Ascending aorta (tissue), 2 donors: ENCODE measurements at places on chromosomes 3 and 15. TPM values are rescaled to one million over a fixed set of nuclear protein-coding genes. Genes with fewer than 3 reads are reported as not detected.

IL5RA gene
- total RNA-seq: not detected

KY gene
- 0.43 TPM for total RNA-seq

GABRG3 gene
- total RNA-seq: not detected

C3orf49 gene
- not detected for total RNA-seq

CHRNA7 gene
- total RNA-seq: 2.6 TPM

PAQR5 gene
- 1.1 TPM for total RNA-seq

WDR93 gene
- not detected for total RNA-seq

BOC gene
- 31.3 TPM for total RNA-seq

KCNMB3 gene
- total RNA-seq: 16.5 TPM

GRCh38 chr3:152266221-152266995, 2.3 kb upstream of the MBNL1 start:
- peak; percentile 96 for DNase-seq

- DNase-seq: no peak
Measured at GRCh38 chr3:22585911-22586310, 617.2 kb upstream of the UBE2E2 start.

- no peak for DNase-seq
Measured at GRCh38 chr15:36407647-36408046, 171.8 kb upstream of the CDIN1 start.

GRCh38 chr3:127598841-127599570, 795 bp downstream of the MCM2 start:
- no peak for DNase-seq

GRCh38 chr15:95265419-95265997, 1034.1 kb downstream of the MCTP2 start:
- DNase-seq: no peak

DNA sequence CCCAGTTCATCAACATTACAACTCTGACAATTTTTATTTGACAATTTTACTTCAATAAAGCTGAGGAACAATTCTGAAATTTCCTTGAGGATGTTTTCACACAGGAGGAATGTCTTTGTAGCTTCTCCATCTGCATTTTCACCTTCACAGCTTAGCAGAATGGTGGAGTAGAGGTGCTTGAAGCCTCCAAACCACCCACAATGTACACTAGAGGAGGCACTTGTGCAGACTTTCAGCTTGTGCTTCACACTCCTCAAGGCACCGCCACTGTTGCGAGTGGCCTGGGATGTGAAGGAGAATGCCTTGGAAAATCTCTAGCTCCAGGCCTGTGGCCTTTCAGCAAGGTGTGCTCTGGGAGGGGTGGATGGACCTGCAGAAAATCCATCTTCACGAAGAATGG, 181.9 kb downstream of the EPHB1 start:
- no peak for DNase-seq

- DNase-seq: no peak
Measured at GRCh38 chr15:72770673-72771328, 12.8 kb downstream of the ADPGK start.

DNA sequence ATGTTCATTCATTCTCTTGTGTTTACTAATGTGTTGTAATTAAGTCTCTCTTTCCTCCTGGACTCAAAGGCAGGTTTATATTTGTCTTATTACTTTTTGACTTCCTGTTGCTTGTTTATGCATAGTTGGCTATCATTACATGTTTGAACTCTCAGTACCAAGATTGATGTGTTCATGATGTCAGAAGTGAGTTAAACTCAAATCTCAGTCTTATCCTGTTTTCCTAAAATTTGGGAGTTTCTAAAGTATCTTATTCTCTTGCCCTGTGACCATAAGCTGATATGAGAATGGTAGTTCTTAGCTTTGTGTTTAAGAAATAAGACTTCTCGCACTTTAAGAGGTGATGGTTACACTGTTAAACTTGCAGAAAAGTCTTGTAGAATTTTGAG, 5.2 kb downstream of the GLCE start:
- no peak for DNase-seq

GRCh38 chr15:74129586-74130154, 716 bp upstream of the ISLR2 start:
- DNase-seq: no peak

GRCh38 chr3:158671821-158672214, 630 bp downstream of the LXN start:
- DNase-seq: no peak

- DNase-seq: no peak
Measured at GRCh38 chr3:102905811-102906210, 471.0 kb downstream of the ZPLD1 start.

DNA sequence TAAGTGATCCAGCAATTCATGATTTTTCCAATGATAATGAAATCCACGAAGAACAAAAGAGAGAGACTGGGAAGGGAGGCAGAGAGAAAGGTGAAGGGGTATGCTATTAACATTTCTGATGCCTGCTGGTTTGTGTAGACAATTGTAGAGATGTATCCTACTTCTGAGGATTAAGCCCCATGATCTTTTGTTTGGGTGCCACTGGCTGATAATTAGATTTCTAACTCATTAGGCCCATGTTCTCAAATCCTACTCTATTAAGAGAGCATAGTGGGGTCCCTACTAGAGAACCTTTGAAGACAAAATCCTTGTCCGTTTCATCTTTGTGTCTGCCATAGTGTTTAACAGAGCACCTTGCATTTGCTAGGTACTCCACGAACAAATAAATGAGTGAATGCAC, 2.7 kb upstream of the GNB4 start:
- DNase-seq: no peak

- no peak for DNase-seq
Measured at GRCh38 chr3:73041537-73041936, 19.9 kb upstream of the EBLN2 start.

DNA sequence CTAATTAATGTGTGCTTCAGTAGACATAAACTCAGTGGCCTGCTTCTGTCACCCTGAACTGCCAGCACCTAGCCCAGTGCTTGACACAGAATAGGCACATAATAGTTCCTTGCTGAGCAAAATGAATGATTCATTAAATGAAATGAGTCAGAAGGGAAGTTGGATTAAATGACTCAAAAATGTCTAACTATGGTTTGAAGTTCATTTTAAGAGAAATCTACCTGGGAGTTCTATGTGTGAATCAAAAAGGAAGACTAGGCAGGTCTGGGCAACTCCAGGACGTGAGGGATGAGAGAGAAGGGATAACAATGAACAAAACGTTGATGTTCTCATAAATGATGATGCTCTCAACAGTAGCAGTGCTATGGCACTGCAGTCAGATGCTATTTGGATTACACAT, 175.0 kb downstream of the CFAP20DC start:
- no peak for DNase-seq

DNA sequence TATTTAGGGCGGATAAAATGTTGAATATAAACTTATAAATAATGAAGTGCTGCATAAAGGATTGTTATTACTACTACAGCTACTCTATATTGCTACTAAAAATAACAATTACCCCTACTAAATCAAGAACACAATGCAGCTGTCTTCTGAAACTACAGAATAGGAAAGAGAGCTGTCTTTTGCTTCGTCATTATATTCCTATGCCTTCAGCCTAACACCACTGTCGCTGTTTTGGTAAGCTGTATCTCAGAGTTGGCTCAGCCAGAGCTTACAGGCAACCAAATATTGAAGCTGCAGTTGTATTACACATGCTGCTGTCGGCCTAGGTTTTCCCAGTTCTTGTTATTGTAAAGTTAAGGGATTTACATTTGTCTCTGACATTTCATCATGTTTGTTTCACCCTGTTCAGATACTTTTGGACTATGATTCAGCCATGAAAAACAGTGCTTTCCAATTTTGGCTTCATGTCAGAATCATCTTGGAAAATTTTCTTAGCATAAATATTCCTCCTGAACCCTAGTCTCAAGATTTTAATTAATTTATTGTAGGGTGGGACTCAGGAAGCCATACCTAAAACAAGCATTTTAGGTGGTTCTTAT, 31.3 kb upstream of the LPP start:
- DNase-seq: no peak

- DNase-seq: no peak
Measured at GRCh38 chr3:13500133-13500885, 20.2 kb downstream of the HDAC11 start.

DNA sequence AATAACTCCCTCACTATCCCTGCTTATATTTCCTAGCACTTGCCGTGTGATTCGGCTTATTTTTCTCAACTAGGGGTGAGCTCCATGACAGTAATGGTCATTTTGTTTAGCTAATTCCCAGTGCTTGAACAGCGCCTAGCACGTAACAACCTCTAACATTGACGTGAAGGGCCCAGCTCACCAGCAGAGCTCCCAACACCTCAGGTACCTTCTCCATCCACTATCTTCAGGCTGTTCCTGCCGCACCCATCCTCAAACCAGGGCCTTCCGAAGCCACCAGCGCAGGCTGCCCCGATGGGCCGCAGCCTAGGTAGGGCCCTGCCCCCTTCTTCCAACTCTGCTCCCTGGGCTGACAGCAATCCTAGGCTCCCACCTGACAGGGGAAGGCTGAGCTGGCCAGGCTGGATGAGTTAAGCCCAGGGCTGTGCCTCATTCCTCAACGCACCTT, 751 bp upstream of the RPS17 start:
- DNase-seq: peak; percentile 63

DNA sequence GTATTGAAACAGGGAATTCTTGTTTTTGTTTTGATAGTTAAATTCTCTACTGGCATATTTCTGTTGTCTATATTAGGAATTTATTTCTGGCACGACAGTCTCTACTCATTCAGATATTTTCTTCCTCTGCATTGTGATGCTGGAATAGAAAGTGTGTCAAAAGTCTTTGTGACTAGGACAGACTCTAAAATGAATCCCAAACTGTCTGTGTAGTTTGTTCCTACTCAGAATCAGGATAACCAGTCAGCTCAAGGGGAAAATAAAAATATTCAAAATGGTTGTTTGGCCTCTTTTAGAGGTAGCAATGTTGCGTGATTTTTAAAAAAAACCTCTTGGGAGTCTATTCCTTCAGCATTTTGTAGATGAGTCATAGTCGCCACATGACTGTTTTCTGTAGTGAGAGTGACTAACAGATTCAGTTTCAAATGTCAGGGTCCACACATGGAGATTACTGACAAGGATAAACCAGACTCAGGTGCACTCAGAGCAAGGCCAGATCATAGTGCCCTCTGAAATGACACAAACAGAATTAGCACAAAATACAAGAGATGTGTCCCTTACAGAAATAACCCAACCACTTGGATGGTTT, 13.1 kb downstream of the SLC7A14 start:
- no peak for DNase-seq

GRCh38 chr3:174270841-174271240, 588.3 kb upstream of the NAALADL2 start:
- no peak for DNase-seq

DNA sequence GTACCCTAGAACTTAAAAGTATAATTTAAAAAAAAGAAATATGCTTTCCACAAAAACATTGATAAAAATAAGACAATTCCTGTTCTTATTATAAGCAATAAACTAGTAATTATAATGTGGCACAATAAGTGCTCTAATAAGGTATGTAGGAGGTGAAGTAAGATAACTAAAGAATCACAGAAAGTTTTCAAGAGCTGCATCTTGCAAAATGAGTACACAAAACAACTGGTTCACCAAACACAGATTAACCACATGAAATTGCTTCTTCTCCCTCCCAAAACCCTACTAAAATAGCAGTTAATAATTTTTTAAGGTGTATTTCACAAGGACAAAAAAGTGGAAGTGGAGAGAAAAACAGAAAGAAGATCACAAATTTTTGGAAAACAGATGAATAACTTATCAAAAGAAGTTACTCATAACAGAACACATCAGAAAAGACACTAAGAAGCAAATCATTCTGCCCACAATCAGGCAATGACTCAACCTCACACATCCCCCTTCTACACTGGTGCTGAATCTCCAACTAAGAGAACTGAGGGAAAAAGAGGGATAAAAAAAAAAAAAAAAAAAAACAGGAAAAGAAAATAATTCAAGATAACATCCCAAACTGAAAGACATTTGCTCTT, 64.2 kb downstream of the TBC1D5 start:
- no peak for DNase-seq

GRCh38 chr3:53830944-53831343, 15.3 kb downstream of the CHDH start:
- DNase-seq: no peak

DNA sequence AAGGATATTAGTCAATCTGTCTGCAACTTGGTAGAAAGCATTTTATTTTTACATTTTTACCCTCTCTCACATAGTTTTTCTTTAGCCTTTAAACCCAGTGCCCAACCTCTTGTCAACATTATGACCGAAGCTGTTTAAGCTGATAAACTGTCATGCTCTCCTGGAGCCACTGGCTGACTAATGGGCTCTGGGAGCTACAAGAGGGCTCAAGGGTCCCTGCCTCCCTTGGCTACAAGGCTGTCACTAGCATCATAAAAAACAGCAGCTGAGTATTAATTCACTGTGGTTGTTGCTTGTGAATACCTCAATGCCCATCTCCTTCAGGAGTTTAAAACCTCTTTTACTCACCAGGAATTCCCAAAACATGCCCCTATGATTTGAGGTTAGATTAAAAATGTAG, 237.9 kb downstream of the ZMAT3 start:
- no peak for DNase-seq

- DNase-seq: no peak
Measured at GRCh38 chr3:138492980-138493675, 58.7 kb downstream of the ESYT3 start.

- no peak for DNase-seq
Measured at GRCh38 chr3:192918275-192918588, 576 bp upstream of the MB21D2 start.

- DNase-seq: no peak
Measured at GRCh38 chr15:70703096-70703878, 60.1 kb downstream of the UACA start.

DNA sequence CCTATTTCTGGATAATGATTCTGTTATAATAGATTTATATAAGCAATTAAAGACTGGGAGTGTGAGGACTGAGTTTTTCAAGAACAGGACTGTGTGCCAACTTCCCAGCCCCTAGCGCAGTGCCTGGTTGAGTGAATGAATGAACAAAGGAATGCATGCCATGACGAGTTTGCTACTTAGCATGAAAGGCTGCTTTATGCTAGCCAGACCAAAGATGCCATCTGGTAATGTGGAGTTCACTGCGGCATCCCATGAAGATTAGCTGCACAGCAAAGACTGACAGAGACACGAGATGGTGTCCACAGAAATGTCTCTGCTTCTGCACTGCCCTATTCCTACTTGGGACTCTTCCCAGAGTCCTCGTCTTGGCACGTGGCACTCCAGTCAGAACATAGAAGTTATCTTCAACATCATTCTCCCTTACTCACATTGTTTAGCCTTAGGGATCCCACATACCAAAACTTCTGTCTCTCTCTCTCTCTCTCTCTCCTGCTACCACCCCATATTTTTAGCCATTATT, 283.9 kb upstream of the CTNNB1 start:
- no peak for DNase-seq

GRCh38 chr3:139317660-139318430, 26.0 kb upstream of the MRPS22 start:
- no peak for DNase-seq

GRCh38 chr3:41304593-41304992, 105.3 kb downstream of the CTNNB1 start:
- DNase-seq: no peak

DNA sequence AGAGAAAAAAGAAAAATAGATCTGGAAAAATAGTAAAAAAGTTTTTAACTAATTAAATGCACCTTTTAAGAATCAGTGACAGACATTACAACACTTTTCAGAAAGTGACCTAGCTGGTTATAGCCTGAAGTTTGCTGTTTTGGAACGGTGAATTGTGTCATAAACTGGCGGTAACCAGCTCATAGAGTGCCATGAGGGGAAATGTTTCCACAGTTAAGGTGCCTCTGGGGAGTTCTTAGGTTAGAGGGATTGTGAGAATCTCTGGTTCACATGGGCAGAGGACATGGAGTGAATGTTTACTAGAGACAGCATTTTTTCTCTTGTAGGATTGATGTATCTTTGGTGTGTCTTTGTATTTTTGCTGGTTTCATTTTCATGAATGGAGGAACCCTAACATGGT, 2.8 kb downstream of the TBC1D23 start:
- no peak for DNase-seq
